Activated T-cell treated with anti-CD3 and anti-CD28 coated beads for 48 hours (primary cell): ENCODE measurements at places on chromosomes 4 and X.

DNA sequence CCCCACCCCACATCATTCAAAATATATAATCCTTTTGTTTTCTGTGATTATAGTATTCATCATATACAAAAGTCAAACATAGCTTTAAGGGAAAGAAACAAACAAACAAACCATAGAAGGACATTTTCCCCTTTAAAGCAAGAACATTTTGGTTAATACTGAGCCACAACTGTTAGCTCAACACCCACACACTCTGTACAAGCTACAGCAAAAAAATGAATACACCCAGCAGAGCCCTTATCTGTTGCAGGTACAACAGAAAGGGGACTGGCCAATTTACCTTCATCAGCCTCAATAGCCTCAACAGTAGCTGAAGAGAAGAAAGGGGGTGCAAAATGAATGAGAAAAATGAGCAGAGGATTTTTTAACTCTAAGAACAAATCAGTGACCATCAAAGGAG, 318.4 kb downstream of the PPP3CA start:
- DNase-seq = no peak

DNA sequence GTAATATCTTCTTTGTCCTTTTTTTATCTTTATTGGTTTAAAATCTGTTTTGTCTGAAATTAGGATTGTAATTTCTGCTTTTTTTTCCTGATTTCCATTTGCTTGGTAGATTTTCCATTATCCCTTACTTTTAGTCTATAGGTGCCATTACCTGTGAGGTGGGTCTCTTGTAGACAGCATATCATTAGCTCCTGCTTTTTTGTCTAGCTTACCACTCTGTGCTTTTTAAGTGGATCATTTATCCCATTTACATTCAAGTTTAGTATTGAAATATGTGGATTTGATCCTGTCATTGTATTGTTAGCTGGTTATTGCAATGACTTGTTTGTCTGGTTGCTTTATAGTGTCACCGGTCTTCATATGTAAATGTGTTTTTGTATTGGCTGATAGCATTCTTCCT, 958.6 kb upstream of the SLIT2 start:
- no peak for DNase-seq

GRCh38 chr4:174457468-174457867, 64.8 kb downstream of the HPGD start:
- no peak for DNase-seq

GRCh38 chr4:141350122-141350905, 129.6 kb downstream of the ZNF330 start:
- DNase-seq = no peak

DNA sequence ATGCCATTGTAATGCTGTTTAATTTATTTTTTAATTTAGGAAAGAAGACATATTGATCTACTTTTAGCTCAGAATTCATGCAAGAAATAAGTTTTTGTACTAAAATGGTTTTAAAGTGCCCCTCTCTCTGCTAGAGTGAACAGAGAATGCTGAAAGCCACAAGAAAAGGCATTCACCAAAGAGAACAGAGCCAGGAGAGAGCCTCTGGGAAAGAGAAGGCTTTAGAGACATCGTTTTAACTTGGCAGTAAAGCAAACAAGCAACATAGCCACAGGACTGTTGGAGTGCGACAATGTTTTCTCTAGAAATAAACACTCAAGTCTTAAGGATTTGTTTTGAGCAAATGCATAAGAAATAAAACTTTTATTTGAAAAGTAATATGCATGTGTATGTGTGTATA, 484.1 kb upstream of the CPEB2 start:
- DNase-seq = no peak

DNA sequence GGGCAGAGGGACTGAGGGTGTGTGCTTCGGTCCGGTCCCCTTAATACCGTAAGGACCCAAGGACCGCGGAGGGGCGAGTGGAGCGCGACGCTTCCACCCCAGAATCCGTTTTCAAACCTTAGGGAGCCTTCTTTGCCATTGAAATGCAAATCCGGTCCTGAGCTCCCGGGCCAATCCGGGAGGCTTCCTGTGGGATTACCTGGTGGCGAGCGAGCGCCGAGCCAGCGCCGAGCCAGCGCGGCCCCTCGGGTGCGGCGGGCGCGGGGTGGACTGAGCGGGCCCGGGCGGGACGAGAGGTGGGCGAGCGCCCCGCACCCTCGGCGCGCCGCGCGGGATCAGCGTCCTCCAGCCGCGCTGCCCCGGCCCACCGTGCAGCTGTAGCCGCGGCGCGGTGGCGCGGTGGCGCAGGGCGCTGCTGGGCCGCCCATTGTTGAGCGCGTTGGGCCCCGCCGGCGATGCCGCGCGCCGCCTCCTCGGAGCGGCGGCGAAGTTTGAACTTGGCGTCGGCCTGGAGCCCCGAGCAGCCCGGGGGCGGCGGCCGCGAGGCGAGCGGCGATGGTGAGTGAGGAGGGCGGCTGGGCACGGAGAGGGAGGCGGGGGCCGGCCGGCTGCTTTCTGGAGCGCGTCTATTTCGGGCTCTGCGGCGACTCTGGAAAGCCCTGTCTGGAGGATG, 208.7 kb downstream of the SOWAHB start:
- peak; percentile 20 for DNase-seq

DNA sequence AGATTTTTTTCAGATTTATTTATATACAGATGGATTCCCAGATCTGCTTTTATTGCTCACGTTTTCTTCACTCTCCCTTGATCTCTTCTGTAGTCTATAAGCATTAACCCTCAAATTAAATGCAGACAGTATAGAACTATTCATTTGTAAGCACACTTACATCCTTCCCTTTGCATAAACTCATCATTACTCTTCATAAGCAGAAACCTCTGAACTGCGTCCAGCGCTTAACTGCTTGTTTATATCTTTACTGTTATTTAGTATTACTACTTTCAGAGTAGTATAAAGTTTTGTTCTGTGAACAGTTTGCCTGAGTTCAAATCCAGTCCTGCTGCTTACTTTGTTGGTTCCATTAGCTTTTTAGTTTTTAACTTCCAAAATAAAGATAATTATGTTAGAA, 132.9 kb downstream of the STIM2 start:
- no peak for DNase-seq

- DNase-seq = no peak
Measured at GRCh38 chr4:956531-957230, 16.7 kb downstream of the DGKQ start.

GRCh38 chr4:19278665-19279064, 973.0 kb upstream of the SLIT2 start:
- no peak for DNase-seq

- DNase-seq = no peak
Measured at GRCh38 chrX:22095286-22095685, 63.2 kb downstream of the PHEX start.

GRCh38 chrX:29662759-29663503, 552.4 kb upstream of the MAGEB2 start:
- no peak for DNase-seq

GRCh38 chr4:143421609-143422008, 84.9 kb downstream of the GAB1 start:
- DNase-seq = no peak

- DNase-seq = no peak
Measured at GRCh38 chr4:137532869-137533236, 559 bp upstream of the PCDH18 start.

DNA sequence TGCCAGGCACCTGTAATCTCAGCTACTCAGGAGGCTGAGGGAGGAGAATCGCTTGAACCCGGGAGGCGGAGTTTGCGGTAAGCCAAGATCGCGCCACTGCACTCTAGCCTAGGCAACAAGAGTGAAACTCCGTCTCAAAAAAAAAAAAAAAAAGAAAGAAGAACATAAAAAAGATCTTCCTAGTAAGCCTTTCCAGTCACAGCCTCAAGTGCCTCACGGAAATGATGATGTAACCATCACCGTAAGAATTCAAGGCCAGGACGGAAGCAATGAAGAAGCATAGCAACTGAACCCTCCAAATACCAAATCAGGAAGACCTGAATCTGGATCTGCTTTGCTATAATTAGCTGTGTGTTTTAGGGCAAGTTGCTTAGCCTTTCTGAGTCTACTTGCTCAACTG, 28.8 kb downstream of the RBM47 start:
- DNase-seq = no peak

DNA sequence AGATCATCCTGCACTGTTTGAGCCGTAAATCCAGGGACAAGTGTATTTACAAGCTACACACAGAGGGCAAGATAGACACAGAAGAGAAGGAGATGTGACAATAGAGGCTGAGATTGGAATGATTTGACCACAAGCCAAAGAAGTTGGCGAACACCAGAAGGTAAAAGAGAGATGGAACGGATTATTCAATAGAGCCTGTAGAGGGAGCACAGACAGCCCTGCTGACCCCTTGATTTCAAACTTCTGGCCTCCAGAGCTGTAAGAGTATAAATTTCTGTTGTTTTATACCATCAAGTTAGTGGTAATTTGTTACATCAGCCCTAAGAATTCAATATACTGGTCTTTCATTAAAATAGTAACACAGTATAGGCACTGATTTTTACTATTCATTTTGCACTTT, 447.8 kb downstream of the FAT4 start:
- DNase-seq = no peak

GRCh38 chrX:371907-372306, 14.8 kb downstream of the PPP2R3B start:
- no peak for DNase-seq

DNA sequence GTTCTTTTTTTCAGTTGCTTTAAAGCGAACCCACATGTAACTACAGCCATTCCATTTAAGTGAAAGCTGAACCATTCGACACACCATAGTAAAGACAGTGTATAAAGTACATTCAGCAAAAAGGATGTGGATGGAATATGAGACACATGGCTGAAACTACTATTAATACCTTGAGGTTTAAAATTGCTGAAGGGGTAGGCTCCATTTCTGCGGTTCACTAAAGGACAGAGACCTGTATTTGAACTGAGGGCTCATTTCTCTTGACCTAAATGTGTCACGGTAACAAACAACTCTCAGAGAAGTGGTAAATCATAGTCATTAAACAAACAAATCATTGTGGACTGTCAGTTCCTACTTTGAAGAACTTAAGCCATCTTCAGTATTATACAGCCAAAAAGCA, 1085.6 kb upstream of the TENM3 start:
- no peak for DNase-seq

DNA sequence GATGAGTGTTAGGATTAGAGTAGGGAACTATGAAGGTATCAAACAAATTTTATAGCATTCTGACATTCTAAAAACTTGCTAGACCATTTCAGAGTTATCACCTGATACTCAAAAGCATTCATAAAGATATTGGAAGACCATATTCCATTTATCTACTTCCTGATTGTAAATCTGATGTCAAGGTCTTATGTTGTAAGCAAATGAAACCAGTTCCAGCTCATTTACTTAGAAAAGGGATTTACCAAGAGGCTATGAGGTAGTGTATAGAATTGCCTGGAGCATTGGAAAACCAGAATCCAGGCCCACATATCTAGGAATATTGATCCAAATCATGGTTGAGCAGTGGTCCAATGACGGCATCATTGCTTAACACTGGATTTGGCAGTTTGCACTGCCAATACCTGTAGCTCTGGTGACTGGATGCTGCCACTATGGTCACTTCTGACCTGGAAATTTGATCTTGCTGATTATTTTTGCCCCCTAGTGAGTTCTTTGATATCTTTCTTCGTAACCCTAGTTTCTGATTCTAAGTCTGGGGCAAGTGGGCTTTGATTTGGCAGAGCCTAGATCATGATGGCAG, 25.4 kb downstream of the ARFIP1 start:
- DNase-seq = no peak

- no peak for DNase-seq
Measured at GRCh38 chrX:19107035-19107434, 15.2 kb downstream of the ADGRG2 start.

DNA sequence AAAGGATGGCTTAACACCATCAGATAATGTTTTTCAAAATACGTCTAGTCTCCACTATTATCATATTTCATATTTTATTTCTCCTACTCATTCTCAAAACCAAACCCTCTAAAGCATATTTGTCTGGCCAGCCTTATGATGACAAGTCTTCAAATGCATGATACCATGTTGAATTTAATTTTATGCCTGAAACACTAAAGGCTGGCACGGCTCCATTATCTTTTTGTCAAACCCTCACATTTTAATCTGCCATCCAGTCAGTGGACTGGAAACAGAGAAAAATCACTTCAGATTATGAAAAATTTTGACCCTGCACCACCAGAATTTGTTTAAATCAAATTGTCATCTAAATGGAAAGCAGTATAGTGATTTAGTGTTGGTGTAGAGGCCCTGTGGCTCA, 42.9 kb downstream of the SCD5 start:
- no peak for DNase-seq

GRCh38 chrX:119477812-119478232, 9.6 kb downstream of the SLC25A5 start:
- no peak for DNase-seq

DNA sequence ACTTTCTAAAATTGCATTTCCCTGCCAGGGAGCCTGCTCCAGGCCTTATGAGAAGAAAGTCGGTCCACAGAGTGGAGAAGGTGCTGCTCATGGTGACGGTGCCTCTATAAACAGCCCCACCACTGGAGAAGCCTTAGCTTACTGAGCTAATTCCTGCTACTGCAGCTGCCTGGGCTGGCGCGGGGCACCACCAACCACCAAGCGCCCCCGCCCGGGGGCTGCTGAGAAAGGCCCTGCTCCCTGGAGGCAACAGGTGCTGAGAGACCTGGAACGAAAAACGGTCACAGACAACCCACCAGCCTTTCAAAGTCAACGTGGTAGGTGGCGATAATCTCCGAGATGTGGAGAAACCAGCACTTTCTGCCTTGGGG, 2.9 kb downstream of the HCFC1 start:
- no peak for DNase-seq

DNA sequence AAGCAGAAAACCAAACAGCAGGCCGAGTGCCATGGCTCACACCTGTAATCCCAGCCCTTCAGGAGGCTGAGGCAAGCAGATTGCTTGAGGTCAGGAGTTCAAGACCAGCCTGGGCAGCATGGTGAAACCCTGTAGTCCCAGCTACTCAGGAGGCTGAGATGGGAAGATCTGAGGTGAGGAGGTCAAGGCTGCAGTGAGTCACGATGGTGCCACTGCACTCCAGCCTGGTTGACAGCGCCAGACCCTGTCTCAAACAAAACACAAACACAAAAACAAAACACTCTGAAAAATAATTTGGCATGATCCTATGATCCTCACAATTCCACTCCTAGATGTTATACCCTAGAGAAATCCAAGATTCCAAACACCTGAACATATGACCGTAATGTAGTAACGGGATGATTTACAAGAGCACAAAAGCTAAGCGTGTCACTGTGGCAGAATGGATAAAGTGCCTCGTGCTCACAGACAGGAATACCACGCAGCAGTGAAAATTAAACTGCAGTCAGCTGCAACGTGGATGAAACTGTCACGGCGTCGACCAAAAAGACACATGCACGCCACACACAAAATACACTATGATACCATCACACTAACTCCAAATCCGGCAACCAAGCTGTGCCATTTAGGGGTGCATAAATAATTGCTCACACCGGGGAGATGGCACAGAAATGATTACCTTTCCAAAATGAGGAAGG, 1.7 kb downstream of the NELFA start:
- no peak for DNase-seq

- no peak for DNase-seq
Measured at GRCh38 chrX:11113731-11114130, 2.6 kb downstream of the HCCS start.

DNA sequence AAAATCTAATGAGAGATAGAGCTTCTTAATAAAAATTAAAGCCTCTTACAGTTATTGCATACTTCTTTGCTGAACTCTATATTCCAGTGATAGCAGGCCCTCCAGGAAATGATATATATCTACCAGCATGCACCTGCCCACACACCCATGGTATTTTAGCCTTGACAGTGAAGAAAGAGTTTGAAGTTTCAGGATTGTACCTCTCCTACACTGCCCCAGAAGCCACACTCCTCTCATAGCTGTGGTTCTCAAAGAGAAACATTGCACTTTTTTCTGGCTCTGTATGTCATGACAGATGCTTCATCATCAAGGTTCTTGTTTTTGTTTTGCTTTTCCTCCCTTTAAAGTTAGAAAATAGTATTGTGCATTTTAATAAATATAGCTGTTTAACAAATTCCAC, 34.0 kb downstream of the INPP4B start:
- DNase-seq = no peak
